NCI-H524 treated with DMSO at 0.1 percent for 48 hours (cell line): ENCODE measurements at places on chromosomes 2 and 18.

- DNase-seq: no peak
Measured at GRCh38 chr2:105187531-105187930, 54.0 kb upstream of the GPR45 start.

GRCh38 chr2:14816069-14817060 lies 183.8 kb downstream of the LRATD1 start:
- peak; percentile 2 for DNase-seq

DNA sequence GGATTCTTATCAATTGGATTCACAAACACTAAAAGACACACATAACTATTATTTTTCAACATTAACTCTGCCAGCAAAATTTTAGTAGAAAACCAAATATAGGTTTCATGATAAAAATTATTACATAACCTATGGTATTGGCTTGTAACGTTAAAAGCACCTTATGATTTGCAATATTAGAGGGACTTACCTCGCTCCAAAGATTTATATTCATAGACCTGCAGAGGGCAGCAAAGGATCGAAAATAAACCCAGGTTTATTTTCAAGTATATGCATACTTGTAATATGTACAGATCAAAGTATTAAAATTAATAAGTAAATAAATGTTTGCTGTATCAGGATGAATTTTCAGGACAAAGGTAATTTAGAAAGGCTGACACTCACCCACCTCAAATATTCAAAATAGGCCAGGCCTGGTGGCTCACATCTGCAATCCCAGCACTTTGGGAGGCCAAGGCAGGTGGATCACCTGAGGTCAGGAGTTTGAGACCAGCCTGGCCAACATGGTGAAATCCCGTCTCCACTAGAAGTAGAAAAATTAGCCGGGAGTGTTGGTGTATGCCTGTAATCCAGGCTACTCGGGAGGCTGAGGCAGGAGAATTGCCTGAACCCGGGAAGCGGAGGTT lies 45.3 kb downstream of the LRPPRC start:
- no peak for DNase-seq

GRCh38 chr18:50045126-50045525 lies 149.8 kb downstream of the MYO5B start:
- no peak for DNase-seq

DNA sequence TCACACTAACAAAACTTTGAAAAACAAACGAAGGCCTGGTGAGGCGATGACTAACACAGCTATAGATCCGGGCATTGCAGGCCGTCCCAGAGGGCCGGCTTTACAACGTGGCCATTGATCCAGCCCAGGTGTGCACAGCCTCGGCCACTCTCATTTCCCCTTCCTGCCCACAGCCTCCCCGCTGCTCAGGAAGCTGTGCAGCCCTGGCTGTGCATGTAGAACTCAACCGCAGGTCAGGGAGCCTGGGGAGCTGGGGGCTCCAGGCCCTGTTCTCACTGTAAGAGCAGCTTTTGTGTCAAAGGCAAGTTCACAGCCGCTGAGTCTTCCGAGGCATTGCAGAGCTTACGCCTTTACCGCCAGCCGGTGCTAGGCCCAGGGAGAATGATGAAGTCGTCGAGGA lies 87.2 kb downstream of the LONRF2 start:
- no peak for DNase-seq
